NCI-H2081 treated with DMSO at 0.1 percent for 48 hours (cell line): ENCODE measurements at places on chromosomes 7 and 10.

- DNase-seq = no peak
Measured at GRCh38 chr7:158863611-158864506, 7.5 kb downstream of the DYNC2I1 start.

DNA sequence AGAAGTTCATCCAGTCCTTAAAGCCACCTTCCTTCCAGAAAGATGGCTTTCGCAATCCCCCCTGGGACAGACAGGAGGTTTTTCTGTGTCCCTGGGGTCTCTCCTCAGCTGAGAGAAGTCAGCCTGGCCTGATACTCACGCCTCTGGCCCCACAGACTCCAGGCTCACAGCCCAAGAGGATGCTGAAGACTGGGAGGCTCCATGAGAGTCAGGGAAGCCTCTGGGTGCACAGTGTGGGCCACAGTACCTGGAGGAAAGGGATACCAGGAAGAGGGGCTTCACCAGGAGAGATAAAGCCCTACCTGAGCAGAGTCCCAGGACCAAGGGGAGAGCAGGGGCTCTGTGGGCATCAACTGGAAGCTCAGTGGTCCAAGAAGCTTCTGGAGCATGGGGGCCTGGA, 324.4 kb downstream of the GRID1 start:
- DNase-seq = no peak

DNA sequence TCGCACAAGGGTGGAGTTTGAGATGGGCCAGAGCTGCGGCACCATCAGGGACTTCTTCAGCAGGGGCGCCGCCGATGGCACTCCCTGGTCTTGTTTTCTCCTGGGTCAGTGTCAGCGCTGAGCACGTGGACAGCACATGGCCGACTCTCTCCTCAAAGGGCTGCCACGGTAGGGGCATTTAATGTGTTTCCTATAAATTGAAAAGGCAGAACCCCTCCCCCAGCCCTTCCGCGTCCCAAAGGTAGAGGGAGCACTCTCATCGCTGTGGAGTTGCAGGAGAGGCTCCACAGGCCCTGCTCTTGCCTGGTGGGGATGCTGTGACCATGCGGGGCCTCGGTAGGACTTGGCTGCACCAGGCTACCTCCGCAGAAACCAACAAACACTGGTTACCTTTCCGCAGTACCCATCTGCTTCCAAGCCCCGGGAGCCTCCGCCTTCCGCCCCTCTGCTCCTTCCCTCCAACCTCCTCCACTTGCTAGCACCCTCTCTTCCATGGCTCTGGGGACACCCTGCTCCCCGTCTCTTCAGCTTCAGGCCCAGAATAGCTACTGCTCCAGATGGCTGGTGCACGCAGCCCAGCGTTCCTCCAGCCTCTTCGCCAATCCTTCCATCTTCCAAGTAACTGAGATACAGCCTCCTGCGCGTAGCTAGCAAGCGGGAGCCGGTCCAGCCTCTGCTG, 166.3 kb upstream of the ADCY1 start:
- DNase-seq = no peak

- no peak for DNase-seq
Measured at GRCh38 chr7:100465702-100466311, 1.7 kb upstream of the SPACDR start.

DNA sequence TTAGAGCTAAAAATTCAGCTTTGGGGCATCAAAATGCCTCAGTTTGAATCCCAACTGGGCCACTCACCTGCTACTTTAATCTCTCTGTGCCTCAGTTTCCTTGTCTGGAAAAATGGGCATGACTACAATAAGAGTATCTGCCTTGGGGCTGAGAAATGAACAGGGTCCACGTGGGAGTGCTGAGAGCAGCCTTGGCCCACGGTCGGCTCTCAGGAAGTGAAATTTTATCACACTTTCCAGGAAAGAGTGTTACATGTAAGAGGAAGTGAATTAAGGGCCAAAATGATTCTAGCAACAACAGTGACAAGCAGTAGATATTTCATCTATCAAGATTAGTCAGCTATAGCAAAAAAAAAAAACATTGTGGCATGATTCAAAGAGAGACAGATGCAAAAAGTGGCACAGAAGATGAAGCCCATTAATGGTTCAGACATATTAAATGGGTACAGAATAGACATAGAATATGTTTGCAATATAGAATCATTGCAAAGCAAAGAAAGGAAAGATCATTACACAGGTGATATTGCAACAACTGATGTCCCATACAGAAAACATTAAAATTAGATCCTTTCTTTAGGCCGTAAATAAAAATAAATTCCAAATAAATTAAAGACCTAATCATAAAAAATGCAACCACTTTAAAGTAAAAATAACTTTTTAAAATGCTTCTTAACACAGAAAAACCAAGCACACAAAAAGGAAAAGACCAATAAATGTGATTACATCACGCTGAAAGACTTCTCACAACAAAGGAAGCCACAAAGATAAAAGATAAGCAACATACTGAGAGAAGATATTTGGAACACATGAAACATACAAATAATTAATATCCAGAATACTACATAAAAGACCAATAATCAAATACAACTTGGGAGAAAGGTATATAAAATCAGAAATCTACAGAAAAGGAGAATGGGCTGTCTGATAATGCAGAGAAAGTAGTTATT, 4.3 kb downstream of the TMEM273 start:
- DNase-seq = no peak

GRCh38 chr10:101993221-101993620, 62.8 kb downstream of the ARMH3 start:
- no peak for DNase-seq

DNA sequence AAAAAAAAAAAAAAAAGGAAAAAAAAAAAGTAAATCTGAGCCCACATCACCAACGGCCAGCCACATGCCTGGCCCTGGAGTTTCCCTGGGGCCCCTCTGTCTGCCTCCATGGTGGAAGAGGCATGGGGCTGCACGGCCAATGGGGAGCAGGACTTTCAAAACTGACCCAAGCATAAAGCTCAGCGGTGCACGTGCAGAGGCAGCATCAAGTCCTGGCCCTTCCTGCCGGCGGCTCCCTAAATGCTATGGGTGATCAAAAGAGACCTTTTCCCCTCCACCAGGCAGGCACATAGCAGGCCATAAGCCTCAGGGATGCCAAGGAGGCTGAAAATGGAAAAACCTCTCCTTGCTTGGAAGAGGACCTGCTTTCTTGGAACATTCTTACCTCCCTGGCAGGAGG, 94.3 kb downstream of the OAT start:
- DNase-seq = no peak

DNA sequence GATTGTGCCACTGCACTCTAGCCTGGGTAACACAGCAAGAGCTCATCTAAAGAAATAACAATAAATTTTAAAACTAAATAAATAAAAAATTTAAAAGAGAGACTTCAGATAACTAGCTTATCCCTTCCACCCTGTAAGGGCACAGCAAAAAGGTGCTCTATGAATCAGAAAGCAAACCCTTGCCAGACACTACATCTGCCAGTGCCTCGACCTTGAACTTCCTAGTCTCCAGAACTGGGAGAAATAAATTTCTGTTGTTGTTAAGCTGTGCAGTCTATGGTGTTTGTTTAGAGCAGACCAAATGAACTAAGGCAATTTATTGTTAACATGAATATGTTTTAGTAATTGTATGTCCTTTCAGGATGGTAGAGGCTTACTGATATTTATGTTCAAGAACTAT, 174.9 kb upstream of the TRIM24 start:
- no peak for DNase-seq

DNA sequence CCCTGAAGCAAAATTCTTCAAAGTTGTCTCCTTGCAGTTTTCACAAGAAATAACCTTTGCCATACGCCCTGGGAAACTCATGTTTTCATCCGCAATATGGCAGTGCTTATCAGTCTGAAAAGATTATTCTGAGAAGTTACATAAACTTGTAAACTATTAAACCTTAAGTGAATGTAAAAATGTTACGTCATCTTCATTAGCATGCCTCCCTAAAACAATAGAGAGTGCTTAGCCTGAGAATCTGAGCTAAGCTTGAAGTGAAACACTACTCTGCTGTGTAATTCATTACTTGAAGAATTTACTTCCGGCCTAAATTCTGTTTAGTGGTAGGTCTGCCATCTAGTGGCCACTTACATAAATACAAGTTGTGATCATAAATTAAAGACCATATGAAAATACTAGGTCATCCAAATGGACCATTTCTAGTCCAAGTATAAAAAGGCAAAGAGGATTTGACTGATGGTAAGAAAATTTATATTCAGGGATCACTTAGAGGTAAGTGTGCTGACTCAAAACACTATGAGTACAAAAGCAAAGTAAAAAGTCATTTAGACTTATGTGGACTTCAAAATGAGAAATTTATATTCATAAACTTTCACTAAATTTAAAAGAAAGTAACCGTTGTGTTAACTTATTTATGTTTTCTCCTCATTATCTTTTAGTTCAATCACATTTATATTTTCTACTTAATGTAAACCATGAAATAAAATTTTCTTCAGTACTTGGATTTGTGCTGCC, 745.1 kb upstream of the LRRTM3 start:
- DNase-seq = no peak

DNA sequence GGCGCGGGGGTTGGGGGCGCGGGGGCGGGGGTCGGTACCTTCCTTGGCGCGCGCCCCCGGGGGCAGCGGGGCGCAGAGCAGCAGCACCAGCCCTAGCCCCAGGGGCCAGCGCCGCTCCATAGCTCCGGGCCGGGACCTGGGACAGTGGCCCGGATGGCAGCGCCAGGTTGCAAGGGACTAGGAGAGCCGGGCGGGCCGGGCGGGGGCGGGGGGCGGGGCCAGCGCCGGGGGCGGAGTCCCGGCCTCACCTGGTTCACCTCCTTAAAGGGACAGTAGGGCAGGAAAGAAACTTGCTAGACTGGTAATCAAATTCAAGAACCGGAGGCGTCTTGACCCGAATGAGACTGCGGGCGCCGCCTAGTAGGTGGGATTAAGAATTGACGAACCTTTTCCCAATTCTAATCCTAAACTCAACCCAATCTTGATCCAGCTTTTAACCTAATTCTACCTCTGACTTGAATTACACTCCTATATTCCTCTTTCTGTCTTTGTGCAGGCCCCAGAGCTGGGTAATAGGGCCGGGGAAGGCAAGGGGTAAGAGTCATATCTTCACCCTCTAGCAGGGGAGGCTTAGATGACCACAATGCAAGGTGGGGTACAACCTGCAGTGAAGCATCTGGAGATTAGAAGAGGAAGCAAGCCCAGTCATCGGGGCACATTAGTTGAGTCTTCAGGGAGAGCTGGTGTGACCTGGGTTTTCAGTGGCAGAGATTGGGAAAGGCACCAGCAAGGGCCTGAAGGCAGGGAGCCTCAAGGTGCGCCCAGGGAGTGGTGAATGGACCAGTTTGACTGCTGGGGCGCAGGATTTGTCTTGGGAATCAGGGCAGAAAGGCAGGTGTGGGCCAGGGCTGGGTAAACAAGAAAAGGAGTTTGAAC, at the start of gene EPHA1:
Gene EPHA1, minus strand, starts transcription at position 171 of the 876 bp plus-strand sequence. Its CDS starts 51 bp downstream, at position 120.
- DNase-seq = peak; percentile 23

DNA sequence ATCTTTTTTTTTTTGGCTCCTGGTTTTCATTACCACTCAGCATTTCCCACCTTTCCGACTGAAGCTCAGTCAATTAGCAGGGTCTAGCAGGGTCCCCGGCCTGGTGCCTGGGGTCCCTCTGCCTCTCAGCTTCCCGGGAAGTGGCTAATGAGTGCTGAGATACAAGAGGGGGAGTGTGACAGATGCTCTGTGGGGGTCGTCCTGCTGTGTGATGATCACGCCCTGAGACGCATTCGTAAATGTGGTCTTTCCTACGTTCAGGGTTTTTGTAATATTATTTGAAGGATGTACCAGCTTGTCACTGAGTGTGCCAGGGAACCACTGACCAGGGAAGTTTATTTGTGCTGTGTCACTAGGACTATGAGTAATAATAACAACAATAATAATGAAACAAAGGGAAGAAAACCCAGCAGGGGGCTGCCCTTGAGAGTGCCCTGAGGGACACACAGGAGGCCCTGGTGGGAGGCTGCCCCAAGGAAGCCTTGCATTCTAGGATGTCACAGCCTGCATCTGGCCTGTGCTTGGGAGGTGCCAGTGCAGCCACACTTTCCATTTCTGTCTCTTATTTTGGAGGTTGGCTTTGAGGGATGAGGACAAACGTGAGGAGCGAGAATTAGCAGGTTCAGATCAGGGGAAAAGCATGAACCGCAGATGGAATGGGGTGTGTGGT, 337.8 kb downstream of the ADARB2 start:
- DNase-seq = no peak

DNA sequence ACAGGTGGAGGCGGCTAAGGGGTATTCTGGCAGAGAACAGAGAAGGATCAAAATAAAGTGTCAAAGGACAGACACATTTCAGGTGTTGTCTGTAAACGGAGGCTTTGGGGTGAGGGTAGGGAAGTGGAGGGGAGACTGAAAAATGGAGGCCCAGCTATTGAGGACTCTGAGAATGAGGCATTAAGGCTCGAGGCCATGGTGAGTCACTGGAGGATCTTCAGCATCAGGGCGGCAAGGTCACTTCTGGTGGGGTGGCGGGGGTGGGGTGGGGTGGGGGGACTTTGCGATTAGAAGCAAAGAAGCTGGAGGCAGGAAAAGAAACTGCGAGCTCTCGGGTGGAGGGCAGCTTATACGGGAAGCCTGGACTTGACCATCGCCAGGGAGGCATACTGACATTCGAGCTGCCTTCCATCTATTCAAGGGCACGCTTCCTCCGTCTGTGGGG, 58.4 kb upstream of the PCGF5 start:
- DNase-seq = no peak

DNA sequence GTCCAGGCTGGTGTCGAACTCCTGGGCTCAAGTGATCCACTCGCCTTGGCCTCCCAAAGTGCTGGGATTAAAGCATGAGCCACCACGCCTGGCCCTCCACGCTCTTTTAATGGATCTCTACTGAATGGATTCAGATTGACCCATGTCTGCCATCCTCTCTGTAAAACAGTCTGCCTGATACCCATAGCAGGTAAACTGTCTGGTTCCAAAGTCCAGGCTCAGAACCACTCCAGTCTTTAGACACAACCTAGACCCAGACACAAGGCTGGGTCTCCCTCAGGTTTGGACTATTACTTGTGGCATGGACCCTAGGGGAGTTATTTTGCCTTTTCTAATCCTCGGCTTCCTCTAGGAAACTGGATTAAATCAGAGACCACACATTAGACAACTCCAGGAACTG, 19.1 kb downstream of the HIP1 start:
- no peak for DNase-seq

DNA sequence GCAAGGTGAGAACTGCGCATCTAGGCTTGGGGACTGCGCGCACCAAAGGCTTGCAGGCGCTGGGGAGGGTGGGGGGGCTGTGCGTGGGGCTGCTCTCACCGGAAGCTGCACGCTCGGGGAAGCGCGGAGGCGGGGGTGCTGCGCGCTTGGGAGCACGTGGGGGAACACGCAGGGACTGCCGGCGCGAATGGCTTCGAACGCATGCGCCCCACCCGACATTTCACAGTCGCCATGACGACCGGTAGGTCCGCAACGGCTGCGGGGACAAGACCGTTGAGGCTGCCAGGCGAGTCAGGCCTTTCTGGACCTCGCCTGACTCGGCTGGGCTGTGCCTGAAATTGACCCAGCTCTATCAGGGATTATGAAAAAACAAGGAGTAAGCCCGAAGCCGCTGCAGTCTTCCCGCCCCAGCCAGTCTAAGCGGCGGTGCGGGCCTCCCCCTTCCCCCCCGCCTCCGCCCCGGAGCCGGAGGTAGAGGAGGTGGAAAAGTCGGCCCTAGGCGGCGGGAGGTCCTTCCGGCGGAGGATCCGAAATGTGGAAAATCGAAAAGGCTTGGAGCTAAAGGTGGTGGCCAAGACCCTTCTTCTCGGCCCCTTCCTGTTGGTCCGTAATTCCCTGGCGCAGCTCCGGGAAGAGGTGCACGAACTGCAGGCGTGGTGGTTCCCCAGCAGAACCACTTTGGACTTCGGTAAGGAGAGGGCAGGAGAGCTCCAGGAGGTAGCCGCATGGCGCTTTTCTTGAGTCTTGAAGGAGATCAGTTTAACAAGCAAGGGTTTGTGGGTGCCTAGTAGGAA, 34.9 kb upstream of the STEAP1 start:
- no peak for DNase-seq
